Fibroblast of skin of abdomen (primary cell): ENCODE measurements at places on chromosomes 2 and 18.
A peak's percentile ranks its signal among the peaks of the same experiment; 100 is the strongest.

DNA sequence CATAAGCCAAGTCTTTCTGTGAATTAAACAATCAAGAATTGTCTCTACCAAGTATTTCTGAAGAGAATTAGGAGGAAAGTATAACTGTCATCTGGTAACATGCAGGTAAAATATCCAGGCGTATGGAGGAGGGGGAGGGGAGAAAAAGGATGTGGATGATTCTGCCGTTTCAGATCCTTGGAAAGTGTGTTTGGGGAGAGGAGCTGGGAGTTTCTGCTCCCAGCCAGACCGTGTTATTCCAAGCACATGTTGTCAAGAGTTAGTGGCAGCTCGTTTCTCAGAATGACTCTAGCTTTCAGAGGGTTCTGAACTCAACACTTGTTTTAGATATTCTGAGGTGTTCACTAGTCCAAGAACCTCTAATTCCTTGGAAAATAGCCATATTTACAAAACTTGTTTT, 137.6 kb downstream of the FAM124B start:
- no peak for DNase-seq

DNA sequence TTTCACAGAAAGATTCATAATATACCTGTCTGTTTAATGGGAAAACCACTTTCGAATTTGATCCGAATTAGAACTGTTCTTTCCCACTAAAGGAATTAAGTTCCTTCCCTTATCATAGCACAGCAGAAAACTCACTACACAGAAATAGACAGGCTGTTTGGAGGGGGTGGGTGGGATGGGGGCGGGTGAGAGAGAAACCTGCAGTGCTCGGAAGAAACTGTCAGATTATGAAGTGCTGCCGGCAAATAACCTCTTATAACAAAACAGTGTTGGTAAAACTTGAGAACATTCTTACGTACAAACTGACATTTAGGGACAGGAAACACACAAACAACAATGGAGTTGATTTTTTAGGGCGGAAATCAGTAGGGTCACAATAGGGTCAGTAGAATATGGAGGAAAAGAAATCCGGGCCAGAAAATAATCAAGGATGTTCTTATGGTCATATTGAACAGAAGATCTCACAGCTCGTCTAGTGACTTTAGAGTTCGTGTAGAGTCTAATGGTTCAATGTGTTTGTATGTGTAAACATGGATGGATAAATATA, 756.0 kb upstream of the LRATD1 start:
- DNase-seq: no peak

GRCh38 chr2:139911160-139911559, 1131.0 kb upstream of the NXPH2 start:
- DNase-seq: peak; percentile 8

DNA sequence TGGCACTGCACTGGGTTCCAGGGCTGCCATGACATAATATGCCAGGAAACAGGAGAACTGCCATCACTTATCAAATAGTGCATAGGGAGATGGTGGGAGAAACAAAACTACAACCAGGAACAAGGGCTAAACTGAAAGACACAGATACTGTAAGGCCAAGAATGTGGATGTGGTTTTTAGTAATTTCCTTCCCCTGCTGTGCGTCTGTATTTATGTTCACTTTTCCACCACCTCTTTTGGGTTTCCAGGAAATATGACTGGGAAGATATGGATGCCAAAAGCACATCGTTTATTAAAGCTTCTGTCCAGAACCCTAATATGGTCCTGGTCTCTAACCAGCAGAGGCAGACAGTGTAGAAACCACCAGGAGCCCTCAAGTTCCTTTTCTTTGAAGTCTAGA, 759.7 kb upstream of the FANCL start:
- peak; percentile 38 for DNase-seq

DNA sequence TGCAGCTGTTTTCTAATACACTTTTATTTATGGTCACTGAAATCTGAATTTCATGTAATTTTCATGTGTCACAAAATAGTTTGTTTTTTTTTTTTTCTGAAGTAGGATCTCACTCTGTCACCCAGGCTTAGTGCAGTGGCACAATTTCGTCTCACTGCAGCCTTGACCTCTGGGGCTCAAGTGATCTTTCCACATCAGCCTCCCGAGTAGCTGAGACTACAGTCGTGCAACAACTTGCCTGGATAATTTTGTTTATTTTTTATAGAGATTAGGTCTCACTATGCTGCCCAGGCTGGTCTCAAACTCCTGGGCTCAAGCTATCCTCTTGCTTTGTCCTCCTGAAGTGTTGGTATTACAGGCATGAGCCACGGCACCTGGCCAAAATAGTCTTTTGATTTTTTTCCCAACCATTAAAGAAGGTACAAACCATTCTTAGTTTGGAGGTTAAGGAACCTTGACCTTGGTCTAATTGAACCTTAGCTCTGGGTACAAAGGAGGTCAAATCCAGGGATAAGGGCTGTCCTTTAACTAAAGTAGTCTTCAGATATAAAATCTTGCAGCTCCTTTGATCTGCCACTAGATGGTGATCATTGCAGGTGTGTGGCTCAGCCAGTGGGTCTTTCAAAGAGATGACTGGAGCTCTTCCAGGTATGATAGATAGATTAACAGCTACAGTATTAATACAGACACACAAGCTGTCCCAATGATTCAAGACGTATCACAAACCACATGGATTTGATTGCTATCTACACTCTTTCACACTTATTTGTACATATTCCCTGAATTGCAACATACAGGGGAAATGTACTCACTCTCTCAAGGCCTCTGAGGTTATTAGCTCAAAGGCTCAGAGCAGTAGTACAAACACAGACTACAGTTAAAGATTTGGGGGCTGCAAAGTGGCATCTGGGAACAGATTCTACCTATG, 4.7 kb upstream of the KRCC1 start:
- DNase-seq: peak; percentile 48

DNA sequence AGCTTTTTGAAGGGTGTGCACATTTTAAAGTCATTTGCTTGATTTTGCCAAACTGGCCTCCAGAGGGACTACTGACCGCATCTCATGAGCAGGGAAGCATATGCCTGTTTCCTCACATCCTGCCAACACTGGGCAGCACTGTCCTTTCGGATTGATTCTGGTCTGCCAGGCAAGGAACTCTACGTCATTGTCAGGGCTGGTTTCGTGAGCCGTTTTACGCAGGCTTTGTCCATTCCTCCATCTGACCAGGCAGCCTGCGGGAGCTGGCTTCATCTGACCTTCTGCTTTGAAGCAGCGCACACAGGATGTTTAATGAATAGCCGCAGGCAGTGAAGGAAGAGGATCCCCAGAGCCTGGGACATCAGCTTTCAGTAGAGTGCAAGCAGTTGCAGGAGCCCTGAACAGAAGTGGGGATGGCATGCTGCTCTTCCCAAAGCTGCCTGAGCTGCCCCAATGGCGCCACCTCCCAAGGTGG, 46.3 kb upstream of the SEMA4C start:
- DNase-seq: no peak

- no peak for DNase-seq
Observed at GRCh38 chr2:203590496-203590895, 55.4 kb upstream of the RAPH1 start.

GRCh38 chr2:133484106-133484505, 84.2 kb downstream of the NCKAP5 start:
- DNase-seq: peak; percentile 75

DNA sequence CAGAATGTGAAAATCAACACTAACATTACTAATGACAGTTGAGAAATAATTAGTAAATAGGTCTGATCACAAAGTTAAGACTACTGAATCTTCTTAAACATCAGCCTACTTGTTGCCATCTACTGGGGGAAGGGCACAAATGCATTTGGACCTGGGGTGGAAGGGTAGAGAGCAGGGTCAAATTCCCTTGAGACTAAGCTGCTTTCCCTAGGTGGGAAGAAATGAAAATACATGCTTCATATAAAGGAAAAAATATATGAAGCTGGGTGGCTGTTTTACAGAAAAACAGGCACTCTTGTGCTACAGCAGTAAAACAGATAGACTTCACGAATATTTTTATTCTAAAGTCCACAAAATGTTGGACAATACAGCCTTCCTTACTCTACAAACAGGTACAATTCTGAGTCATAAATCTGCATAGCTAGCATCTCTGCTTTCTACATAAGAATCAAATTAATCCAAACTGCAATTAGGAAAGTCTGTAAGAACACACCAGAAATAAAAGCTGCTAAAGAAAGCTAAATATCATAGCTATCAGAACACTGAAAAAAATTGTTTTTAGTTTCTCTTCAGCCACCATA, 10.9 kb downstream of the TRIP12 start:
- DNase-seq: no peak

GRCh38 chr2:190979906-190980629, 33.9 kb downstream of the STAT1 start:
- DNase-seq: peak; percentile 25

GRCh38 chr2:63463142-63463541, 125.1 kb downstream of the WDPCP start:
- DNase-seq: no peak

GRCh38 chr18:67621906-67622305, 105.4 kb upstream of the DSEL start:
- DNase-seq: no peak

DNA sequence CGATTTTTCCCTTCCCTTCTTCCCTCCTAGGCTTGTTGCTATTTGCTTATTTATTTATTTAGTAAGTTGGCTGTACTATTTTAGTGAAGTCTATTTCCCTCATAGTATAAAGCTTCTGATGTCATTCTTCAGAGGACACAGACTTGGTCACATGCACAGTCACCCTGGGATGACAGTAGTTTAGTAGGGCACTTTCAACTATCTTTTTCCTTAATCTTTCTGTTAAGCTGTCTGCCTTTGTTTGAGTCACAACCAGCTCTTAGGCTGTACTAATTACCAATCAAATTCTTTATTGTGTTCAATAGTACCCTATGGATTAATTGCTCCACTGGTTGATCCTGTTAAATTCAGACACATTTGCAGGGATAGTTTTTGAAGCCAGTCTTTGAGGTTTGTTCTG, 26.9 kb upstream of the RAB31 start:
- no peak for DNase-seq

GRCh38 chr2:23454501-23455120, 69.6 kb downstream of the KLHL29 start:
- no peak for DNase-seq

- DNase-seq: no peak
Observed at GRCh38 chr18:33022370-33022769, 249.5 kb upstream of the KLHL14 start.

- DNase-seq: no peak
Observed at GRCh38 chr2:241273210-241274020, 42.1 kb downstream of the HDLBP start.

GRCh38 chr2:233497692-233498091, 68.9 kb downstream of the USP40 start:
- no peak for DNase-seq

GRCh38 chr2:215454519-215455246, 18.8 kb upstream of the FN1 start:
- no peak for DNase-seq

GRCh38 chr2:230863031-230863430, 1.7 kb upstream of the ITM2C start:
- DNase-seq: no peak

DNA sequence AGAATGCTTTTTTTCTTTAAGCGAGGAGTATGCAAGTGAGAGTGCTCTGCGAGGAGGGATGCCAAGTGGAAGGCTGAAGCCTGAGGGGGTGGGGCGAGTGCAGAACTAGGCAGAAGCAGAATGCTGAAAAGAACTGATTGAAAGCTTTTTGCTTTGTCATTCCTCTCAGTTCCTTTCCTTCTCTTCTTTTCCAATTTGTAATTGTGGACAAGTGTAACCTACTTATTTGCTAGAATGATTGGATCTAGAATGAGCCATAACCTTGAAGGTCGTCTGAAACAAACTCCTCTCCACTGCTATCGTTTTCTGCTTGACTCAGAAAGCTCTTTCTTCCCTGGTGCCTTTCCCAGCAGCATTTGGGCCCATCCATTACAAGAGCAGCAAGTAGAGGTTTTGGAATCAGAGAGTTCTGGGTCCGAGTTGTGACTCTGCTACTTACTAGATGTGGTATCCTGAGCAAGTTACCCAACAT, 115.3 kb downstream of the METTL8 start:
- DNase-seq: peak; percentile 17

GRCh38 chr2:595141-595815, 81.9 kb downstream of the TMEM18 start:
- no peak for DNase-seq

DNA sequence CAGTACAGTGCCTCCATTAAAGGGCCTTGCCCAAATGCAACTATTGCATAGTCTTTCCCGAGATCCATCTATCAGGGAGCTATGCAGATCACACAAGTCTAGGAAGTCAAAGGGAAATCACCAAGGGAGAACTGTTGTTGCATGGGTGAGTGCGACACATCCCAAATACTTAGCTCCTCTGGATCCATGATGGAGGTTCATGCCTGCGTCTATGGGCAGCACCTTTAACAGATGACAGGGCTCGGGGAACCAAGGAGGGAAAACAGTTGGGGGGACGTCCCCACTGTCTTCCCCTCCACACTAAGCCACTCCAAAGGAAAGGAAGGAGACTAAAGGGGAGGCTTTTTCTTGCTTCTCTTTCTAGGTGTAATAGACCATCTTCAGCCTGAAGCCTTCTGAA, 552.8 kb upstream of the PKDCC start:
- DNase-seq: no peak

- no peak for DNase-seq
Observed at GRCh38 chr2:148926981-148927401, 52.0 kb downstream of the KIF5C start.

GRCh38 chr2:162972383-162972782, 133.8 kb upstream of the KCNH7 start:
- DNase-seq: no peak

DNA sequence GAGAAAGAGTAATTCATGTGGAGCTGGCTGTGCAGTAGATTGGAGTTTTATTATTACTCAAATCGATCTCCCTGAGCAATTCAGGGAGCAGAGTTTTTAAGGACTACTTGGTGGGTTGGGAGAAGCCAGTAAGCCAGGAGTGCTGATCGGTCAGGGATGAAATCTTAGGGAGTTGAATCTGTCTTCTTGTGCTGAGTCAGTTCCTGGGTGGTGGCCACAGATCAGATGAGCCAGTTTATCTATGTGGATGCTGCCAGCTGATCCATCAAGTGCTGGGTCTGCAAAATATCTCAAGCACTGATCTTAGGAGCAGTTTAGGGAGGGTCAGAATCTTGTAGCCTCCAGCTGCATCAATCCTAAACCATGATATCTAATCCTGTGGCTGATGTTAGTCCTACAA, 17.0 kb upstream of the UGT1A8 start:
- DNase-seq: no peak

- no peak for DNase-seq
Observed at GRCh38 chr2:229775614-229776313, 61.4 kb upstream of the DNER start.

GRCh38 chr2:127219171-127220070, 678 bp downstream of the CYP27C1 start:
- DNase-seq: no peak

GRCh38 chr2:239251971-239252370, 148.8 kb downstream of the HDAC4 start:
- DNase-seq: no peak

DNA sequence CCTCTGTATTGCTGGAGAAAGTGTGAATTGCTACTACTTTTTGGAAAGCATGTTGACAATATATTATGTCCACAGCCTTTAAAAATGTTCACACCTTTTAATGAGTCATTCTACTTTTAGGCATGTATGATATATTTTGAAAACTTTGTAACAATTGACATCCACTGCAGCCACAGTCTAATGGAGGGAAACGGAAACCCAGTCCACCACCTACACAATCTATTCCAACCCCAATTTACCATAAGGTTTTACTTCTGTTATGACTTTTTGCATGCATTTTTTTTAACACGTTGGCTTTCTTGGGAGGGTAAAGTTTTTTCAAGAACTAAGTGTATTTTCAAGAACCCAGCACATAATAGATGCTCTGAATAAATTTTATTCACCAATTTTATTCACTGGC, 38.5 kb upstream of the ATP8B1 start:
- DNase-seq: no peak
